ENCODE measurements at places on chromosomes 7 and 10. TPM values are rescaled to one million over a fixed set of nuclear protein-coding genes. Genes with fewer than 3 reads are reported as not detected.

DNA sequence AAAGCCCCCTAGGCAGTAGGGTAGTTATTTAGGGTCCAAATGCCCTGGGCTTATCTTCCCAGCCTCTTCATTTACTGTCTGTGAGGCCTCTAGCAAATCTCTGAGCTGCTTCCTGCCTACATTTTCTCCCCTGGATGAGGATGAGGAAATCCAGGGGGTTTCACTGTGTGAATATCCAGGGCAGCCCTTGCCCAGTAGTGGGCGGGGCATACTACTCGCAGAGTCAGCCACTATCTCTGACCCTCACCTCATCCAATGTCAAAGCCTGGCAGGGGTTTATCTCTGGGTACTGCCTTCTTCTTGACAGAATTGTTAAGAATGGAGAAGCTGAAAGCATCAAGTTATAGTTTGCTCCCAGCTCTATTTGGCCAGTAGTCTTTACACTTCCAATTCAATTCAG, 48.9 kb downstream of the CUZD1 start:
- no peak for DNase-seq

The ITPRID1 gene
- total RNA-seq: not detected

The HOXA3 gene
- total RNA-seq: 3.5 TPM

- DNase-seq: no peak
Measured at GRCh38 chr7:32559480-32559879, 64.2 kb downstream of the AVL9 start.

DNA sequence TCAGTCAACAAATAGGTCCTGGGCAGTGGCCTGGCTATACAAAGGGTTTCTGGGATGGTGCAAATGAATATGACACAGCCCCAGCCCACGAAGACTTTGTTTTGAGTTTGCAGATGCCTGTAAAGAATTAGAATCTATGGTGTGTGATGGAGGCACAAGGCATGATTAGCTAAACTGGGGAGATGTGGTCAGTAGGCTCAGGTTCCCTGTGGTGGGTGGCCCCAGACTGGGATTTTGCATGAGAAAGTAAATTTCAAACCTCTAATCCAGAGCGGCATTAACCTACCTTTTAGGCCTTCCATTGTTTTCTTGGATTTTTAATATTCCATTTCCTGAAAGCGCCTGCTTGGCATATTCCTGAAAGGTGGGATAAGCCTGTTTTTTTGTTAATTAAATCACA, 6.4 kb upstream of the CPA5 start:
- no peak for DNase-seq

- DNase-seq: no peak
Measured at GRCh38 chr7:3149231-3149995, 105.7 kb upstream of the CARD11 start.

GRCh38 chr10:61124756-61125530, 181.0 kb upstream of the RHOBTB1 start:
- DNase-seq: no peak

The CLDN4 gene
- 0.54 TPM for total RNA-seq

GRCh38 chr10:63478564-63478963, 12.8 kb upstream of the JMJD1C start:
- no peak for DNase-seq

The TMEM176B gene
- total RNA-seq: not detected

- DNase-seq: peak; percentile 24
Measured at GRCh38 chr7:132817949-132818348, 241.7 kb upstream of the PLXNA4 start.

The NRAP gene
- under 0.01 TPM for total RNA-seq

DNA sequence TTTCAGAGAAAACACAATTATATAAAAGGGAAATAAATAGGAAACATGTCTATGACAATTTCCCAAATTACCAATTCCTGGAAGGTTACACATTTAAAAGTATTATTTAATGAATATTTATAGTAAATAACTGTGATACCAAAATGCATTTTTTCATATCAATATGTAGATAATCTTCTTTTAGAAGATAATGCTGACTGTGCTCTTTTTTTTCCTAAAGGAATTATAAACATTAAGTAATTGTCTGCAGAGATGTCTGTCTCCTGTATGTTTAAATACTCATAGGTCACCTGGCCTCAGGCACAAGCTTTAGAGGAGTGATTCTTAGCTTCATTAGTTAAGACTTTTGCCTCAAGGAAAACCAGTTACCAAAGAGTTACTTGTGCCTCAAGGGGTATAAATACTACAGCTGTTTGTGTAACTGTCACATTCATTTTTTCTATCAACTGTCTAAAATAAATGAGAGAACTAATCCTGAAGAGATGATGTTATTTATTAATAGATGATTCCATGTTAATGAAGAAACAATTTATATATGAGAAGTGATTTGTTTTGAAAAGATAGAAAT, 77.1 kb downstream of the DNAJC1 start:
- DNase-seq: no peak

DNA sequence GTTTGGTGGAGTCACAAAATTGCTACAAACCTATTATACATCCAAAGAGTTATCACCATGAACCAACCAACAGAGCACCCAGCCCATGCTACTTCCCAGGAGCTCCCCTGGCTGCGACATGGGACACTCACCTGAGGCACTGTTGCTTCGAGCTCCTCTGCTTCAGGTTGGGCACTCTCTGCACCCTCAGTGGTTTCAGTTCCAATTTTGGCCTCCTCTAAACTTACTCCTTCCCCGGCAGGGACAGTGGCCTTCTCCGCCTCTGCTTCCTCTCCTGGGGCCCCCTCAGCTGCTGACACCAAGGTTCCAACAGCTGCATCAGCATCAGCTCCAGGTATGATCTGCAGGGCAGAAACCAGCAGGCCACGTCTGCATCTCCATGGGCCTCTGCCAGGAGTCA, 120.4 kb upstream of the TARP start:
- DNase-seq: no peak

- no peak for DNase-seq
Measured at GRCh38 chr10:60041489-60042133, 135.3 kb upstream of the CCDC6 start.

DNA sequence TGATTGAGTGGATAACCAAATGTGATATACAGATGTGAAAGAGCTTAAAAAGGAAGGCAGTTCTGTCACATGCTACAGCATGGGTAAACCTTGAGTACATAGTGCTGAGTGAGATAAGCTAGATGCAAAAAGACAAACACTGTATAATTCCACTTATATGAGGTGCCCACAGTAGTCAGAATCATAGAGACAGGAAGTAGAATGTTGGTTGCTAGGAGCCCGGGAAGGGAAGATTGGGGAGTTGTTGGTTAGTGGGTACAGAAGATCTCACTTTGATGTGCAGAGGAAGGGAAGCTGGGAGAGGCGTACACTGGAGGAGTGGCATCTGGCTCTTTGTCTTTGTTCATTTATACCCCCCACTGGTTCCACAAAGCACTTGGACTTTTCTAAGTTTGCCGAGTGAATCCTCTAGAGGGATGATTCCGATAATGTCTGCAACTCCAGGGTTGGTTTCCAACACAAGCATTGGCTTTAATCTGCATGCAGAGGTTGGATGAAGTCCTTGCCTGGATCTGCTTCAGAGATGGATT, 39.5 kb downstream of the TSPAN14 start:
- peak; percentile 94 for DNase-seq

The WAC gene
- 59.9 TPM for total RNA-seq

DNA sequence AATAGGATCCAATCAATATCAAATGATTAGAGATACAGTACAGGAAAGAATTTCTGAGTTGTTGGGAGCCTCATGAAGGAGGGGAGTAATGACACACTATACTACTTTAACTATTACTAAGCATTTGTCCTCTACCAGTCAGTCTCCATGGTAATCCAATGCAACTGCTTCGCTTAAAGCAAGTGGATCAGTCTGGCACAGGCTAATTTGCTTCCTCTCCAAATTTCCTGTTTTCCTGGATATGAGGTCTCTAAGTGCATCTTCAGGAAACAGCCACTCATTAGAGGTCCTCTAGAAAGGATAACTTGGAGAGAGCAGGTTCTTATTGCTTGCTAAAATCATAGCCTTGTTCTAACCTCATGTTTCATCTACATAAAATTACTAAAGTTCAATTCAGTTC, 8.4 kb upstream of the SEPTIN7 start:
- DNase-seq: no peak

DNA sequence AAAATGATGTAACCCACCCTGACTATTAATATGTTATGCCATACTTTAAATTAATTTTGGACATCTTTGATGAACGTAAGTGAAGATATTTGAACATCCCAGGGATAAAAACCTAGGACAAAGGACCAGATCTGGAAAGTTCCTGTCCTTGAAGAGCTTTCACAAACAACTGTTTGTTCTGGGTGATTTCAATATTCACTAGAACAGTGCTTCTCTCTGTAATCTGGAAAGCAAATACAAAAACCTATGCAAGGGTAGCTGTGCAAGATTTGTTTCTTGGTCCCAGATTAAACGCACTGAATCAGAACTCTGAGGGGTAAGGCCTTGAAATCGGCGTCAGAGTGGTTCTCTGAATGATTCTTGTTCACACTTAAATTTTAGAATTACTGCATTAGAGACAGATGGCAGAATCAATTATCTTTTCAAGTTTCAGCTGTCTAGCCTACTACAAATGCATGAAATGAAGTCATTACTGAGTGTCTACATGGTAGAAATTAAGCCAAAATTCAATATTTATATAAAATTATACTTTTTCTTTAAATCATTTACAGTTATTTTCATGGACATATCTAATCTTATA, 69.6 kb upstream of the CSTF2T start:
- DNase-seq: no peak

GRCh38 chr10:83193026-83193425, 946.3 kb upstream of the GHITM start:
- no peak for DNase-seq

- no peak for DNase-seq
Measured at GRCh38 chr10:76236356-76236755, 804.9 kb downstream of the LRMDA start.

DNA sequence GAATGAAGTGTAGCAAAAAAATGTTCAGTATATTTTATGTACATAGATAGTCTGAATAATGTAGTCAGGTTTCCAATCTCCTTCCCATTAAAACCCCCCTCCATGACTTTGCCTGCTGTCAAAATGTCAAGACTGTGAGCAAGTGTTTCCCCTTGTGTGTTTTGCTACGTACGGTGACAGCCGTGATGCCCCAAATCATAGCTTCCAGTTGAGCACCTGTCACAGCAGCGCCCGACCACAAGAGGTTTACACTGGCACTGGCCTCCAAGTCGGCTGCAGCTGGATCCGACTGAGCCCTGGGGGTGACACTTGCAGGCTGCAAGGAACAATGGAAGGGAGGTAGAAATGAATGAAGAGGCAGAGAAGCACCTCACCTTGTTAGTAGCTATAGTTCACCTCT, 62.3 kb downstream of the LAMB4 start:
- DNase-seq: no peak

DNA sequence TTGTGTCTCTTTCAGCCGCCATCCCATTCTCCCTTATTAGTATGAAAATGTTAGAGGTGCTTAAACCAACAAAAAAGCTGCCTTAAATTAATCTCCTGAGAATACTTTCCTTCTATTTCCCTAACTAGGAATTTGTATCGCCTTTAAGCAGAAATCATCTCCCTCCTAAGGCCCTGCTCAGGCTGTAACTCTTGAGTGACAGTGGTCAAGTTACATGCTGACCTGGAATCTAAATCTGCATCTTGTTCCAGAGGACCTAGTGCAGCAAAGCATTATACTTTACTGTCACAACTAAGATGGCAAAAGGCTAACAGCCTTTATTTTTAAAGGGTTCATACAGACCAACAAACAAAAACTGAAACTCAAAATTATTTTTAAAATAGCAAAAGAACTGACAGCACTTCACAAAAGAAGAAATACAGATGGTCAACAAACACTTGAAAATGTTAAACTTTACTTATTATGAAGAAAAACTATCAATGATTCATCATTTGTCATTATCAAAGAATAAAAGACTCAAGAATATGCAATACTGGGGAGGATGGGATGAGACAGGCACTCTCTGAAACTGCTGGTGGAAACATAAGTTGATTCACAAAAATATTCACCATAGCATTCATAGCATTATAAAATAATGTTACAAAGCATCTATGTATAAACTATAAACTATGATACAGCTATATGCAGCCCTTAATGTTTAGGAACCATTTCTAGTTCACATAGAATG, 11.0 kb downstream of the CYREN start:
- peak; percentile 24 for DNase-seq

DNA sequence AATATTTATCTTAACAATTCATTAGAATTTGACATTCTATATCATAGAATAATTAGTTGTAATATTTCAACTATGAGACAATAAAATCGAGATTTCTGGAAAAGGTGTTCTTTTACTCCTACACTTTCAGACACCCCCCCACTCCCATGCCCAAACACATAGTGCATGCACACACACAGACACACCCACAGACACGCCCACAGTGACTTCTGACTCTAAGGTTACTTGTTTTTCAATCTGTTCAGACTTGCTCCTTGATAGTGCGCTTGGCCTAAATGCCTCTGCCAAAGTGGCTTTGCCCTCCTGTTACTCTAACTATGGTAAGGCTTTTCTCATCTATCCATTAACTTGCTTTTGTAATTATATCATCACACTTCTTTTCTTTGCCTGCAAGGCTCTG, 144.0 kb upstream of the PPP1R3A start:
- DNase-seq: no peak

The CARD11 gene
- under 0.01 TPM for total RNA-seq

DNA sequence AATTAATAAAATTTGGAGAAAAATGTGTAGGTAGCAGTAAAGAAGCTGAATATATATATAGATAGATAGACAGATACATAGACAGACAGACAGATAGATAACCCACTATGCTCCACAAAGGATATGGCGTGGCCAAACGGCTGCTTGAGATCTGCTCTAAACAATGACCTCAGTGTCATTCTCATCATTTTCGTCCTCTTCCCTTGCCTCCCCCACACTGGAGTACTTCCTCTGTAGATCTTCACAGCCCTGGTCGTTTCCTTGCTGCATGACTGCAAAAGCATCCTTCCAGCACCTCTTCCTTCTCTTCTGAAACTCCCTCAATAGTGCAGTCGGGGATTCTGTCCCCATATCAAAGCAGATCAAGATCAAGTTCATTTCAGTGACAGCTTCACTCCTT, 35.6 kb upstream of the ATP6V0A4 start:
- no peak for DNase-seq

- DNase-seq: peak; percentile 77
Measured at GRCh38 chr7:99267481-99267840, 5.2 kb upstream of the MYH16 start.

DNA sequence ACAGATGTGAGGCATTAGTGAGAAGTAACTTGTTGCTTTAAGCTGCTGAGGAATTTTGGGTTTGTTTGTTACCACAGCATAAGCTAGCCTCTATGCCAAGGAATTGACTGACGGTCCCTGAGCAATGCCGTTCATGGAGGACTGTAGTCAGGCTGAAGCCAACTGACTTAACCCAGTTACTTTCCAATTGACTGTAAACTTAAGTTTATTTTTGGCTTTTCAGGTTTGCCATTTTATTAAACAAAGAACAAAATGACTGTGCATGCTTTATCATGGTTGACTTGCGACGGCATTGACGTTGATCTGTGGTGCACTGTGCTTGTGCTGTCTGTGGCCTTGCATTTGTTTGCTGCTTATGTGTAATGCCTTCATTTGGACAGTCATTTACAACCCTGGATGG, 53.5 kb downstream of the DNAJB9 start:
- DNase-seq: no peak

GRCh38 chr7:140672382-140673062, at the start of gene ADCK2:
Gene ADCK2, plus strand, starts transcription at chr7:140672945. Its CDS starts 386 bp downstream, at chr7:140673331.
- DNase-seq: no peak

- no peak for DNase-seq
Measured at GRCh38 chr10:525565-526315, 163.7 kb downstream of the DIP2C start.
